ENCODE measurements at places on chromosomes 3 and 15. TPM values are rescaled to one million over a fixed set of nuclear protein-coding genes. Genes with fewer than 3 reads are reported as not detected.

DNA sequence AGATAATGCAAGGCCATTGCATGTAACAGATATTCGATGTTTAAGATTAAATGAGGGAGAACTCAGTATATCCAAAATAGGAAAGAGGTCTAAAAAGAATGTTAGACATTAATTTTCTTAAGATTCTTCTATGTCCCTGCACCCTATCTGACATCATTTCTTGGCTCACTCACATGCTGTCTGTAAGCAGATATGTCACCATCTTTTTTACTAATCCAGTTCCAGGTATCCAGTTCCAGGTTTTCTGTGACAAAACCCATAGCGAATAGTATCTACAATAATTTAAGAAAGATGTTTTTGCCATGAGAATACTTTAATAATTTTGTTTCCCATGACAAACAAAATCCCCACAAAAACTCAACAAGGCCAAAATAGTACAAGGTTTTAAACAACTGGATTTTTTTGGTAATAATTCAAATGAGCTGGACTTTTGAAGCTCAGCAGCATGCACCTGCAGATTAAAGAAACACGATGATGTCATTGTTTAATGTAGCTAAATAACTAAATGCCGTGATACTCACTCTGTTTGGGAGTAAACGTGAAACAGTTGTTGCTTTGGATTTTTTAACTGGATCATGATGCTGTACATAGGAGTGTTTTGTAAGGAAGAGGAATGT, 867.6 kb downstream of the EPHA3 start:
- no peak for DNase-seq

GRCh38 chr15:27499719-27500118, 528.7 kb downstream of the GABRG3 start:
- DNase-seq, result no peak

GRCh38 chr3:30076899-30077298, 529.5 kb upstream of the TGFBR2 start:
- DNase-seq, result no peak

GRCh38 chr3:180383332-180384020, 218.5 kb upstream of the TTC14 start:
- DNase-seq, result no peak

DNA sequence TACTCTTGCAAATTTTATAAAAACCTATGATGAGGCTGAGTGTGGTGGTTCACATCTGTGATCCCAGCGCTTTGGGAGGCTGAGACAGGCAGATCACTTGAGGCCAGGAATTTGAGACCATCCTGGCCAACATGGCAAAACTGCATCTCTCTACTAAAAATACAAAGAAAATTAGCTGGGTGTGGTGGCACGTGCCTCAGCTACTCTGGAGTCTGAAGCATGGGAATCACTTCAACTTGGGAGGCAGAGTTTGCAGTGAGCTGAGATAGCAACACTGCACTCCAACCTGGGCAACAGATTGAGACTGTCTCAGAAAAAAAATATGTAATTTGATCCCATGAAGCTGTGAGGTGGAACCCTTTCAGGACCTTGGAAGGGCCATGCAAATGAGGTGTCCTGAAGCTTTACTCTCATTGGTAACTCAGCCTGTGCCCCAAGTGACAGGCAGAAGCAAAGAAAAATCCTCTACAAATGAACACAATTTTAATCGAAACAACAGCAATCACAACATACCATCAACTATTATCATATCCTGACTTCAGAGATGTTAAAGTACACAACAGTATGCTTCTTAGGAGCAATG, 84.6 kb upstream of the CDV3 start:
- no peak for DNase-seq

DNA sequence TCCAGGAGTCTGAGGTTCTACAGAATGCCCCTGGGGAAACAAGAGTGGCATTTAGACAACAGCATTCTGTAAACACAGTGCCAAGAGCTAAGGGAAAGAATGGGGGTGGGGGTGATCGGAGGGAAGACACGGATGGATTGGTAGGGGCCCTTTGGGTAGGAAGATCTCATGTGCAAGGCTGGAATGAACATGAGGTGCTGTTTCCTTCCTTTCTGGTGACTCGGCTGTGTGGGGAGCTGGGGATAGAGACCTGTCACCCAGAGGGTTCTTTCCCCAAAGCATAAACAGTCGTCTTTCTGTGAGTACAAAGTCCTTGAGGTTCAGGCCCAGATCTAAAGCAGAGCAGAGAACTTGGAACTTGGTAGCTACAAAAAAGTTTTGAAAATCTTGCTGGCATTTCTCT, 11.7 kb downstream of the TPM1 start:
- no peak for DNase-seq

- no peak for DNase-seq
Observed at GRCh38 chr3:160904691-160905090, 148.7 kb downstream of the PPM1L start.

Gene PCSK6
- total RNA-seq, result 5.5 TPM

DNA sequence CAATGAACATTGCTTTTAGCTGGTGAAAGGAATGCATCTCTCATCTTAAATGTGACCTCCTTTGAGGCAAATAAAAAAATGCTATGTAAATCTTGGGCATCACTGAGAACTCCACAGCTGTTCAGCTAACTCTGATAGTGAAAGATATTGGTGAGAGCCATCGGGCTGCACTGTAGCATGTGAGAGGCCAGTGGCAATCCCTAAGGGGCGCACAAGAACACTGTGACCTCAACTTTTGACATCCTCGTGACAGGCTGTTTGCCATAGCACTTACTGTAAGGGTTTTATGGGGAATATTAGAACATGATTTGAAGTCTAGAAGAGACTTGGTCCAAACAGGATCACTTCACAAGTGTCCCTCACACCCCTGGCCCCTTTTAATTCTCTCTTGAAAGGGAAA, 697.9 kb downstream of the MCTP2 start:
- DNase-seq, result no peak

DNA sequence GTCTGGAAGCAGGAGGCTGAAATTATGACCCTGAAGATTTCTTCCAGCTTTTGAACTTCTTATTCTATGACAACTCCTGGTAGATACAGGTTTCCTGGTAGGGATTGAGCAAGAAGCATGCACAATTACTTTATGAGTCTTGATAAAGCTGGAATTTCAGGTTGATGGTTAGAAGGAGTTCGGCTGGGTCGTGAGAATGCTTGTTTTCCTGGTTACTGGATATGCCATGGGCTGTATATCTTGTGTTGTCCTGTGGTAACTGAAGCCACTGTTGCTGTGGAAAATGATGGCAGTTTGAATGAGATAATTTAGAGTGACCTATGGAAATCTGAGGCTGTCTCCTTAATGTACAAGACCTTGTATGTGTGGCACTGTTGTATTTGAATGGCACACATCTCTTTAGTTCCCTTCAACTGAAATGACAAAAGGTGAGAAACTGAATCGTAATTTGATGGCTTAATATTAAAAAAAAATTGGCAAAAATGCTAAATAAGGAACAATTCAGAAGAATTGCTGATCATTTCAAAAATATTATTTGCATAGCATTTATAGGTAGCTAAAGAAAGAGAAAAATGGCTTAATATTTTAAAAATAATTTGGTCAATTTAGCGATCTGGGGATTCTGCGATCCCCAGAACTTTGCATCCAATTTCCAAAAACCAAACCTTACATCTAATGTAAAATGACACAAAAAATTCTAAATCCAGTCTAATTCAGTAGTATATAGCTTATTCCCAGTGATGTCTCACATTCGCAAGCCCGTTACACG, 1.1 kb upstream of the UBE2E1 start:
- DNase-seq, result no peak

DNA sequence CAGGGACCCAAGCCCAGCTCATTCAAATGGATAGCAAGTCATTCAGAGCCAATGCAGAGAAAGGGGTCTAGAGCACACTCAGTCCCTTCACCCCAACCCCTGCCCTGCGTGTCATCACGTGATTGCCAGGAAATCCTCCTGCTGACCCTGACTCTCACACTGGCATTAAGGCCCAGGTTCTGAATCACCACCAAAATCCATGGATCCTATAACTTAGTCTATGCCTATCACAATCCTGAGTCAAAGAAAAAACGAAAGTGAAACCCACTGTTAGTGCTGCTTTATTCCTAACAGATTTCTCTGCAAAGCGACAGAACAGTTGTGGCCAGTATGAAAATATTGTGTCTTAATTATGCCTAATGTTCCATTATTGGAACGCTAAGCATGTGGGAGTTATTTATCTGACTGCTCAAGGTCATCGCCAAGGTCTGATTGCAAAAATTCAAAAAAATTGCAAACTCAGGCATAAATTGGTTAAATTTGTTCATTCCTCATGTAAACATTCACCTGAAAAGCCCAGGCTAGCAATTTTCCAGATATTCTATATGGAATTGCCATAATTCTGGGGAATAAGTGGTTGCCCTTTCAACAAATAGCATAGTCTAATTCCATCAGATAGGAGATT, 108.7 kb upstream of the EIF1B start:
- no peak for DNase-seq

DNA sequence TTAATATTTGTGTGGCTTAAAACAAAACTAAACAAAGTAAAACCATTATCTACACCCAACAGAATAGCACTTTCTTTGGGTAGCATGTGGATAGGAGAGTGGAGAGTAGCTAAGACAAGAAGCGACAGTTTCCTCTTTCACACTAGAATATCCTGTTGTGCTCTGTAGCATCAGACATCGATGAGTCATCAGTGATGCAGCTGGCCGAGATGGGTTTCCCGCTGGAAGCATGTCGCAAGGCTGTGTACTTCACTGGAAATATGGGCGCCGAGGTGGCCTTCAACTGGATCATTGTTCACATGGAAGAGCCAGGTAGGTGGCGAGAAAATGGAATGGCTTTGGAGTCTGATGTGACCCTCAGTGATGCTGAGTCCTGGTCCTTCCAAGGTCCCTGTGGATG, 108.1 kb downstream of the USP13 start:
- DNase-seq, result no peak

Gene NRG4
- 1.8 TPM for total RNA-seq

DNA sequence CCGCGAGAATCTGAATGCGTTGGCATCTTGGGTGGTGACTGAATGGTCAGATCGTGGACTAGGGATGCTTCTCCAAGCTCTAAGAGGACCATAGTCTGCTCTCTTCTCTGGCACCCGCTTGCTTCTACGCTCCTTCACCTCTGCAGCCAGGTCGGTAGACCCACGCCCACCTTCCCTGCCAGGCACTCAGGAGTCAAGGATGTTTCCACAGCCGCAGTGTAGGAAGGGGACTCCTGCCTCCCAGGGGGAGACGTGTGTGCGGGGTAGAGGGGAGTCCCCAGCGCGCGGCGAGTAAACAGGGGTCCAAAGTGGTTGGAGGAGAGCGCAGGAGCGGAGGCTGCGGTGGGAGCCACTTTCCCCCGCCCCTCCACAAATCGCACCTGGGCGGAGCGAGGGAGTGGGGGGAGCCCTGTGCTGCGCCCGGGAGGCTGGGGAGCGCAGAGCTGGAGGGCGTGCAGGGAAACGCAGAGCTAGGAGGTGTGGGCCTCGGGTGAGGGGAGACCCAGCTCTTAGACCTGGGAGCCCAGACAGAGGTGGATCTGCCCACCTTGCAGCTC, 1.7 kb downstream of the LRRC3B start:
- DNase-seq, result peak; percentile 57
